Fibroblast of mammary gland (primary cell): ENCODE measurements at places on chromosomes 12 and 14.

- DNase-seq: no peak
Measured at GRCh38 chr14:26217778-26218177, 380.1 kb downstream of the NOVA1 start.

DNA sequence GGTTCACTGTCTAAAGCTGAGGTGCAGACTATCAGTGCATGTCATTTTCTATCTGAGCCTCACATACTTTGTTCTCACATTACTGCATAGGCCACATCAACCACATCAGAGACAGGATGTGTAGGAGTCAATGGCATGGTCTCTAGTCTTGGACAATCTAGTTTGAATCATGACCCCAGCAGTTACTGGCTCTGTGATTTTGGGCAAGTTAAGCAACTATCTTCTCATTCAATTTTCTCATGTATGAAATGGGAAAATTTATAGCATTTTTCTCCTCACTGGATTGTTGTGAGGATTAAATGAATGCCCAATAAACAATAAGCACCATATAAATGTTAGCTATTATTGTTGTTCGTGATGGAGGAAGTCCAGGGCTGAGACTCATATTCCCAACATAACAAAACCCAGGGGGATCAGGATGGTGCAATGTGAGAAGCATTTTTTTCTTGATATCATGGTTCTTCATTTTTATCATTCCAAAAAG lies 432.6 kb downstream of the LRIG3 start:
- DNase-seq: peak; percentile 45

DNA sequence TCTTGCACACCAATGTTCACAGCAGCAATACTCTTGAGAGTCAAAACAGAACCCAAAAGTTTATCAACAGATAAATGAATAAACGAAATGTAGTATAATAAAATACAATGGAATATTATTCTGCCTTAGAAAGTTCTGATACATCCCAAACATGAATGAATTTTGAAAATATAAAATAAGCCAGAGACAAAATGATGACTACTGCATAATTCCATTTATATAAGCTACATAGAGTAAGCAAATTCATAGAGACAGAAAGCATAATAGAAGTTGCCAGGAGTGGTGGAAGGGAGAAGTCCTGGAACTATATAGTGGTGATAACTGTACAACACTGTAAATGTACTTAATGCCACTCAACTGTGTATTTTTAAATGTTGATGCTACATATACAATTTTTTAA lies 21.1 kb downstream of the KDM5A start:
- no peak for DNase-seq

- peak; percentile 39 for DNase-seq
Measured at GRCh38 chr14:93317875-93318807, 14.7 kb downstream of the BTBD7 start.
